ENCODE measurements at places on chromosomes 1 and 21. TPM values are rescaled to one million over a fixed set of nuclear protein-coding genes. Genes with fewer than 3 reads are reported as not detected.

The TNFRSF9 gene
- total RNA-seq: not detected

The USH2A gene
- total RNA-seq: not detected

The TTC34 gene
- total RNA-seq: 0.17 TPM

The NCAM2 gene
- total RNA-seq: 0.17 TPM

The SPRR2B gene
- not detected for total RNA-seq

The RNU1-1 gene
- under 0.01 TPM for total RNA-seq

The VAMP4 gene
- 13.8 TPM for total RNA-seq

The LEPR gene
- 14.5 TPM for total RNA-seq

The DFFA gene
- 49.8 TPM for total RNA-seq

The CCDC185 gene
- total RNA-seq: not detected

The MFN2 gene
- 124 TPM for total RNA-seq

The PIP5K1A gene
- 103 TPM for total RNA-seq

The CACNA1S gene
- total RNA-seq: not detected

The USF1 gene
- 31.8 TPM for total RNA-seq

The LY9 gene
- total RNA-seq: not detected

The KCNE2 gene
- total RNA-seq: 0.17 TPM

The LCE1A gene
- not detected for total RNA-seq

The CEPT1 gene
- 54.8 TPM for total RNA-seq

The ALPL gene
- total RNA-seq: not detected

The FAM3B gene
- 0.17 TPM for total RNA-seq

The POGZ gene
- total RNA-seq: 48.1 TPM

The BTF3L4 gene
- 63.2 TPM for total RNA-seq

The SLC6A17 gene
- 0.21 TPM for total RNA-seq

The SPATC1L gene
- total RNA-seq: 5.0 TPM

The PRDM16 gene
- not detected for total RNA-seq

The RSPO1 gene
- total RNA-seq: not detected

The SDC3 gene
- total RNA-seq: 63.2 TPM

The FABP3 gene
- not detected for total RNA-seq

The AMY1B gene
- total RNA-seq: not detected

The C1orf141 gene
- not detected for total RNA-seq

The LAPTM5 gene
- 1.7 TPM for total RNA-seq

The GBP7 gene
- total RNA-seq: not detected

The SPRR2F gene
- not detected for total RNA-seq

The DMBX1 gene
- not detected for total RNA-seq

The FMOD gene
- total RNA-seq: not detected

The CNTN2 gene
- not detected for total RNA-seq

The TCHHL1 gene
- total RNA-seq: not detected

The SLC30A10 gene
- total RNA-seq: not detected

The DCDC2B gene
- total RNA-seq: not detected

The TGFB2 gene
- 39.6 TPM for total RNA-seq

The NFASC gene
- 94.9 TPM for total RNA-seq

The PLA2G2A gene
- not detected for total RNA-seq

The CRABP2 gene
- total RNA-seq: 25.9 TPM

The NGF gene
- 1.3 TPM for total RNA-seq

The FAM89A gene
- total RNA-seq: 16.7 TPM

The SLC6A9 gene
- total RNA-seq: 32.5 TPM

The PCBP3 gene
- total RNA-seq: 2.3 TPM

The PDE4B gene
- not detected for total RNA-seq

The TP73 gene
- 0.56 TPM for total RNA-seq

The UBXN11 gene
- total RNA-seq: 12.8 TPM

The PRELP gene
- under 0.01 TPM for total RNA-seq

The CFHR3 gene
- total RNA-seq: not detected

The PAQR6 gene
- total RNA-seq: 11.0 TPM

The SMCP gene
- total RNA-seq: not detected

The RHCE gene
- not detected for total RNA-seq

The OR2L5 gene
- 0.50 TPM for total RNA-seq

The VWA5B1 gene
- not detected for total RNA-seq

The SNRNP40 gene
- total RNA-seq: 69.8 TPM
